ENCODE measurements at places on chromosomes 16 and 17.

- no peak for DNase-seq
Measured at GRCh38 chr17:48244121-48244711, 136.7 kb downstream of the SNX11 start.

DNA sequence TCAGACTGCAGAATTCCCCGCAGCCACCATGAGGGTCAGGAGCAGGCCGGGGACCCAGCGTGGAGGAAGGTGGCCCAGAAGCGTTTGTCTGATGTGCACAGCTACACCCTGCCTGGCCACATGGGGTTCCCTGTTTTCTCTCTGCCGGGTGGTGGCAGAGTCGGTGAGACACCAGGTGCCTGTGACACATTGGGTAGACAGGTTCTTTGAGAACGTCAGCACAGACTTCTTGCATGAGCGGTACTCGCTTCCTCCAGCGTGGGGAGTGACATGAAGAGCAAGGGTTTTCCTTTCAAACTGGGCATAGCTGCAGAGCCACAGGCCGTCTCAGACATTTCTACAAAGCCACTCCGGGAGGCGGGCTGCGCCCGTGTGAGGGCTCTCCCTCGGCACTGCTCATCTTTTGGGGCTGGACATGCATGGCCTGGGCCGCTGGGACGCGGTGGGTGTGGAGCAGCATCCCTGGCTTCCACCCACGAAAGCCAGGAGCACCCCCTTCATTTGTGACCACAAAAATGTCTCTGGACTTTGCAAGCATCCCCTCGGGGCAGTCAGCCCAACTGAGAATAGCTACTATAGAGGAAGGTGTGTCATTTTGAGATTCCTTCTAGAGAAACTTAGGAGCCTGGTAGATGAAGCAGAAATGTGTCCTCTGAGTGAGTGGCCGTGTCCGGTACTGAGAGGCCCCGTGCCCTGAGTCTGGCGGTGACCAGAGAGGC is 26.0 kb downstream of the NME3 start:
- DNase-seq = no peak

- no peak for DNase-seq
Measured at GRCh38 chr16:54118846-54119245, 167.7 kb downstream of the IRX3 start.

DNA sequence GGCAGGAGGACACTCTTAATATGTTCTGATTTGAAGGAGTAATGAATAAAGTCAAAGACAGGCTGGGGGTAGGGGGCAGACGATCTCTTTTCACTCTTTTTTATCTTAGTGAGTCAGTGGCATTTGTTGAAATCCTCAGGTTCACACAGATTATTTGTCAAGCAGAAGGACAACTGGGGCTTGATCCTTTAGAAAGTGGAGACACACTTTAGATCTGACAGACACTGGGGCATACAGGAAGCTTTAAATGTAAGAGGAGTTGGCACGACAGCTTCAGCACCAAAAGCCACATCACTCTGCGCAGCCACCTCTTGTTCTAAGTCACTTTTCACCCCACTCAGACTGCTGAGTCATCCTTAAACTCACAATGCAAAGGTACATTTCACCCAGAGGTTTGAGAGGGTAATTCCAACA is 121.5 kb downstream of the STXBP4 start:
- no peak for DNase-seq

- DNase-seq = no peak
Measured at GRCh38 chr16:66904428-66904845, 14.2 kb downstream of the CDH16 start.

DNA sequence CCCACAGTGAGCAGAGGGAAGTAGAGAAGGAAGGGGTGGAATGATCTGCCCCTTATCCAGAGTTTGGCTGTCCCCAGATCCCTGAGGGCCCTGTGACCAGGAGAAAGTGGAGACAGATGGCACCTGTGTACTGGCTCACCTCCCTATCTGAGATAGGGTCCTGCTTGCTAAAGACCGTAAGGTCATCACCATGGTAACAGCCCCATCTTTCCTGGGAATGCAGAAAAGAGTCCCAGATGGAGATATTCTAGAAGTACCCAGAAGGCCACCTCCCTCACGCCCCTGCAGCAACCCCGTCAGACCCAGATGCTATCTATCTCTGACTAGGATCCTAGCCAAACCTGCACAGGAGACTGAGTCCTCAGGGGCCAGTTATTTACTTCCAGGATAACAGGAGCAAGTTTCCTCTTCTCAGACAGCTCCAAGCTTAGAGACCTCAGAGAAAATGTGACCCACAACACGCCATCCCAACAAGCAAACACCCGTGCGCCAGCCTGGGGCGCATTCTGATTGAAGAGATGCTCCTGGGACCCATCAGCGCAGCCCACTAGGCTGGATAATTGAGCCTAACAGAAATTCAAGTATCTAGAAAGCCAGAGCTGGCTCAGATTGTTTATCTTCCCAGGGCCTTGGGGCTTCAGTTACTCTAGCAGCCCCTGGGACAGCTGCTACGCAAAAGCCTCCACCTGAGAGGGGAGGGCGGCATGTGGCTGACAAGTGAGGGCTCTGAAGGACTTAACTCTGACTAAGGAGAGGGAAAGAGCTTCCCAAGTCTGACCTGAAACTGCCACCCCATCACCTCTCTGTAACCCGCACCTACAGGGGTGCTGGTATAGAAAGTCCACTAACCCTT is 1.9 kb downstream of the ORMDL3 start:
- no peak for DNase-seq

- DNase-seq = no peak
Measured at GRCh38 chr17:37490638-37491614, 1.2 kb downstream of the DUSP14 start.

GRCh38 chr16:1428511-1428910 is 2.4 kb upstream of the PERCC1 start:
- DNase-seq = no peak

- no peak for DNase-seq
Measured at GRCh38 chr16:3216263-3216640, 18.7 kb downstream of the ZNF200 start.

DNA sequence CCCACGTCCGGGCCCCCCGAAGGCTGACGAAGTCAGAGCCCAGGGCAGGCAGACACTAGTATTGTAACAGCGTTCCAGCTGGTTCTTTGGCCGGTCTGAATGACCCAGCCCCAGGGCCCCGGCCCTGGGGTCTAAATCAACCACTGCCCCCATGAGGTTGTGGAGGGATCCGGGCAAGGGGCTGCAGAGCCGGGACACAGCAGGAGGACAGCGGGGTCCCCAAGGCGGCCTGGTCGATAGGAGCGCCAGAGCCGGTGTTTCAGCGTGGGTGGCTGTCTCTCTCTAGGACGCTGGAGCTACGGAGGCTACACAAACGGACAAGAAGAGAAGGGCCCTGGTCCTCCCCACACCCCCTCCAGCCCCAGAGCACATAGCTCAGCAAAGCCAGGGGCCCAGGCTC is 101.8 kb downstream of the RBFOX3 start:
- DNase-seq = no peak

DNA sequence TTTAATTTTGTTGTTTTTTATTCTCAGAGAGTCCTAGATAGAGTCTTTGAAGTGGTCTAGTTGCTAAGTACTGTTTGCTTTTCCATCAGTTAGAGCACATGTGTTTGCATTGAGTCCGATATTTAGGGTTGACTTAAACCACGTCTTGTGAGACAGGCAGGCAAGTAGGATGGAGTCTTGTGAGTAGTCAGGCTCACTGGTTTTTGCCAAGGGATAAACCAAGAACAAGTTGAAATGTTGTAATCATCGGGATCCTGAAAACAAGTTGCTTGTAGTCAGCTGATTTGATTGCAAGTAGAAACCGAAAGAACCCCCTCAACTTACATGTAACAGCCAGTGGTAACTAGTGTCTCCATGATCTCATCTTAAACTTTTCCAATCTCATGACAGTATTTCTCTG is 17.2 kb downstream of the ATP6V0A1 start:
- no peak for DNase-seq

- no peak for DNase-seq
Measured at GRCh38 chr17:15412606-15413005, 54.8 kb downstream of the CDRT4 start.

- no peak for DNase-seq
Measured at GRCh38 chr17:6232732-6233101, 162.5 kb downstream of the WSCD1 start.

GRCh38 chr17:8020776-8021564 is 17.9 kb upstream of the ALOX15B start:
- no peak for DNase-seq

GRCh38 chr17:34076743-34077631 is 178.1 kb upstream of the CCL2 start:
- no peak for DNase-seq

- no peak for DNase-seq
Measured at GRCh38 chr17:70767102-70767701, 597.9 kb downstream of the KCNJ2 start.

GRCh38 chr16:11350921-11351335 is 5.7 kb downstream of the RMI2 start:
- no peak for DNase-seq

GRCh38 chr17:44765965-44766364 is 7.2 kb downstream of the ADAM11 start:
- no peak for DNase-seq

DNA sequence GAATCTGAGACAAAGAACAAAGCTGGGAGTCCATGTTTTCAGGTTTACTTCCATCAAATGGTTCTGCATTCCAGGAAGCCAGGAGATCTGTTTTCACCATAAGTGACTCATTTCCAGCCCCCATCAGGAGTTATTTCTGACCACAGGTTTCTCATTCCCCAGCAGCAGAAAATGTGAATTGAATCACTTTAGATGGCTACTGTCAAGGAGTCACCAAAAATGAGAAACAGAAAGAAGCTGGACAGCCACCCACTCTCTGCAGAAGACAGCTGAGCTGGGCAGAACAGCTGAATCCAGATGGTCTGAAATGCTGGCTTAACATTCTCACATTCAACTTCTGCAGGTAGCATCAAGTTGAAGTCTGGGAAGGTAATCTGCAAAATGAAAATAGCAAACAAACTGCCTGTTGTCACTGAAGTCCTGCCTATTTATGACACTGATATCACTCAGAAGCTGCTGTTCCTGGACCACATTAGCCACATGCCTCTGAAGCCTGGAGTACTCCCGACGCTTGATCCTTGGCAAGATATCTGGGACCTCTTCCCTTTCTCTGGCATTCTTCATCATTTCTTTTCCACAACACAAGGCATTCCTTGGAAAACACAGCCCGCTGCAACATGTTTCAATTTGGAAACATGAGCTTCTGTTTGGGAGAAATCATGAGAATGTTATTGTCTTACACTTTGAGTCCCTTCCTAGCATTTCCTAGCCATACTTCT is 15.3 kb downstream of the CCL11 start:
- DNase-seq = no peak

DNA sequence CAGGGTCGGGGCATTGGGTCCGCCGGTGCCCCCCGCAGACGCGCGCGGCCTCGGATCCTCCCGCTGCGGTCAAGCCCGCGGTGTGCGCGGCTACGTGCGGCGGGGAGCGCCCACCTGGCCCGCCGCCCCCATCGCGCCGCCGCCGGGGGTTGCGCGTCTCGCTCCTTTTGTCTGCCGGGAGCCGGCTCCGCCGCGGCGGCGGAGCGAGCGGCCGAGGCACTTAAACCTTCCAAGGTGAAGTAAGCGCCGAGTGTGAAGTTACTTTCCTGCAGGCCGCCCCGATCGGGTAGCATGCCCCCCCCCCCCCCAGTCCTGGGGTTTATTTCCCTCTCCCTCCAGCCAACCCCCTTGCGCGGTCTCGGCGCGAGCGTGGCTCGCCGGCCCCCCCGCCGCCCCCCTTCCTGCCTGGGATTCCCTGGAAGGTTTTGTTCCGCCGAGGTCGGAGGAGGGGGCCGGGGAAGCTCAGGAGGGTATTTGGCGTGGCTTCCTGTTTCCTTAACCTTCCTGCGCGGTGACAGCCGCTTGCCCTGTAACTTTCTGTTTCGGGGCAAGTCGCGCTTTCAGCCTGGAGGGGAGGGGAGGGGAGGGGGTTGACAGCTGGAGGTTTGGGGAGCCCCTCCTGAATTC is 56.6 kb upstream of the GSE1 start:
- no peak for DNase-seq

DNA sequence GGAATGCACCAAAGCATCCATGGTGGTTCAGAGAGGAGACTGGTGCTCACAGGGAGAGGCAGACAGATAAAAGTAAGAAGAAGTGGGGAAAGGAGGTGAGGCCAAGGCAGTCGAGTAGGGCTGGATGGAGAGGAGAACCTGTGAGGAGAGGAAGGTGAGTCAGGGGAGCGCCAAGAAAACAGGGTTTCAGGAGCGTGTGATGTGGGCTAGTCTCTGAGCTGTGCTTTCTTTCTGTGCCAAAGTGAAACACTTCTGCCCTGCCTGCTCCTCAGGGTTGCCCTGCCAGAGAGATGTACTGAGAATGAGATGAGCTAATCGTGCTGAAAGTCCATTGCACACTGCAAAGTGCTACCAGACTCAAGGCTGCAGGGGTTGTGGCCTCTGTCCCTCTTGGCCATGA is 310.7 kb upstream of the CCL2 start:
- DNase-seq = no peak

DNA sequence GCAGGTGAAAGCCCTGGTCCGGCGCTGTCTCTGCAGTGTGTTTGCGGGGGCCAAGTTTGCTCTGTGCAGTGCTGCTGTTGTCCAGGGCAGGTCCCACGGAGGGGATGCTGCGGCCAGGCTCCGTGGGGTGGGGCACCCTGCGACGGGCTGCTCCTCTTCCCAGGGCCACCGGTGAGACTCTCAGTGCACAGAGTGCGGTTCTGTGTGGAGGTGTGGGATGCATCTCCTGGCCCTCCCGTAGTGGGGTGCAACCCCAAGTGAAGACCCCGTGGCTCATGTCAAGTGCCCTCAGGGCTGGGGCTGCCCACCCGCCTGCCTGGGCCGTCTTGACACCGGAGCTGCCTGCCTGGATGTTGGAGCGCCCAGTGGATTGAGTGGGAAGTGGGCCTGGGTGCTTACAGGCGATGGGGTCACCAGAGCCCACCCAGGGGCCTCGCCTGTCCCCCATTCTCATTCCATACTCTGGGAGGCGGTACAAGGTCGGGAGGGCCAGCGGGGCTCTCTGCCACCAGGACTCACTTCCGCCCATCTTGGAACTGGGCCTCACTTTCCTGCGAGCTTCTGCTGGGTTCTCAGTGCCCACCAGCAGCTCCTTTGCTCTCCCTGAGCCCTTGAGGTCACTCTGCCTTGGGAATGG is 119.9 kb downstream of the BANP start:
- DNase-seq = no peak

- no peak for DNase-seq
Measured at GRCh38 chr17:383771-384621, 31.4 kb upstream of the RPH3AL start.

GRCh38 chr17:34843682-34844081 is 117.6 kb downstream of the CCT6B start:
- DNase-seq = no peak

DNA sequence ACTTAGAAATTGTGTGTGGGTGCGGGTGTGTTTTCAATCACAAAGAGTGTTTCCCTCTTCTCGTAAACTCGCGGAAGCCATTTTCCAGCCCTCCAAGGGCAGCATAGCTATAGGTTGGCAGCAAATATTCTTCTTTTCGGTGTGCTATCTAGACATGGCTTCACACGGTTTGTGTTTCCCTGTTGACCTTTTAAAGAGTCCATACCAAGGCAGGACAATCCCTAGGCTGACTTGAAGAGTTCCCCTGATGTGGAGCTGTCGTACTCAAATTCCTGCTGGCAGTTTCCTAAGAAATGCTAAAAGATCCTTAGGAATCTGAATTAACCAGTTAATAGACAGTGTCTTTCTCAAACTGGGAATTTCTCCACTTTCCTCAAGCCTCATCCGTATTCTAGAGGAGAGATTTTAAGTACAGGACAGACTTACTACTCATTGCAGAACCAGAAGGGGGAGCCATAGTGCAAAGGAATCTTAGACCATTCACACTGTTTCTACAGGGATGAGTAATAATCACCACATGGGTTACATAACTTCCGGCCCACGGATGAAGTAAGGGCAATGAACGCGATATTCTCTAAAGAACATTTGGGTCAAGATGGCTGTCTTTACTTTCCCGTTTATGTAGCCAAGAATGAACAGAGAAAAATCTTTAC is 288.6 kb upstream of the ELAC2 start:
- no peak for DNase-seq

Data from activated T-helper 1 cell treated with anti-CD3 and anti-CD28 coated beads, Interleukin-2, amount 50 U/mL, for 16 hours (primary cell).